ENCODE measurements at places on chromosomes 11 and 22. TPM values are rescaled to one million over a fixed set of nuclear protein-coding genes. Genes with fewer than 3 reads are reported as not detected.

Gene MAP4K2
- total RNA-seq: 56.2 TPM

Gene C11orf71
- total RNA-seq: 8.8 TPM

Gene RFPL2
- total RNA-seq: not detected

Gene P4HA3
- total RNA-seq: not detected

Gene CRYBB3
- not detected for total RNA-seq

Gene STARD10
- total RNA-seq: 25.1 TPM

Gene PLET1
- not detected for total RNA-seq

Gene OR5AP2
- total RNA-seq: not detected

DNA sequence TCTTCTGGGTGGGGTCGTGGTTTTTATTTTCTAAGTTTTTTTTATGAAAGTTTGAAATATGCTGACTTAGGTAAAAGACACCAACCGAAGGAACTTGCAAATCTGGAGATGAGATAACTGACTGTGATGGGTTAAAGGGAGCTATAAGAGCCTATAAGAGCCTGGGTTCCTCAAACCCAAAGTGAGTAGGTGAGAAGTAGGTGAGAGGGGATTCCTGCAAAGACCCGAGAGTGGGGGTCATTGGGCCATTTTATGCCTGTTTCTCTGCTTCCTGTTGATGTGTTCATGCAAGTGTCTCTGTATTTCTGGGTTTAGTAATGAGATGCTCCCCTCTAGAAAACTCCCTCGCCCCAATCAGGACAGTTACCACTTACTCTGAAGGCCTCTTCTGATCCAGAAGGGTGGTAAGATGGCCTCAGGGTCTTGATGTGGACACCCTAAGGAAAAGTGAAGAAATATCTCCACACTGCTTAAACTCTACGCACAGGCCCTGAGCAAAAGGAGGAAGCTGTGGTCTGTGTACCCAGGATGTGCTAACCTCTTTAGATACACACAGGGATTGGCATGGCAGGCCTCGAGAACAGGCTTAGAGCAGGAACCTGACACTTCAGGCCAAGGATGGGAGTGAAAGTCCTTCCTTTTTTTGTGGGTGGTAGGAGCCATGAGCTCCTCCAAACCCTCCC is 1.8 kb downstream of the FLI1 start:
- DNase-seq: no peak

GRCh38 chr11:79388201-79388600 is 52.6 kb downstream of the TENM4 start:
- no peak for DNase-seq

- DNase-seq: no peak
These were observed 13.3 kb downstream of the ARHGAP1 start for GRCh38 chr11:46686886-46687795.

DNA sequence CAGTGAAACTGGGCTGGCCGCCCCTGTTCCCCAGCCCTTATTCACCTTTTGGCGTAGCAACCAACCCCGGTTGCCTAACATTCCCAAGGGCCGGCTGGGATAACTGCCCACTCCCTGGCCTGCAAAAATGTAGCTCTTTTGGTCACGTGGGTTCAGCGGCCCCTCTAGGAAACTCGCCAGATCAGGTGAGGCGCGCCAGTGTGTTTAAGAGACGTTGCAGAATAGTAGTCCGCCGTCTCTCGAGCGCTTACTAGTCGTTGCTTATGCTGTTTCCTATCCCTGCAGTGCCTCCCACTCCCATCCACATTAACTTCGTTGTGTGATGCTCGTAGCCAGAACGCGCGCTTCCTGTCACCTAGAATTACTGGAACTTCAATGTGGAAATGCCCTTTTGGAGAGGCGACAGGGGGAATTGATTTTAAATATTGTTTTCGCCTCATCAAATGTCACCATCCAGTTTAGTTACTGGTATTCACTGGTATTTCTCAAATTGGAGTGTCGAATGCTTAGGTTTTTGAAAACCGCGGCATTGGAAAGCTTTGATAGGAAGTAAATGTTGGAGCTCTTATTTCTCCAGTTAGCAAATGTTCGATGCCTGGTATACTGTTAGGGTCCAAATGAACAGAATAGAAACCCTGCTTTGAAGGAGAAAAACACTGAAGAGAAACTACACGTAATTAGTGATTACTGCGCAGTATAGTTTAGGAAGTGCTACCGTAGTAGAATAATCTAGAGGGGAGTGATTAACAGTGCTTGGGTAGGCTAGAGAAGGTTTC is 823 bp downstream of the CEP57 start:
- DNase-seq: peak; percentile 31

DNA sequence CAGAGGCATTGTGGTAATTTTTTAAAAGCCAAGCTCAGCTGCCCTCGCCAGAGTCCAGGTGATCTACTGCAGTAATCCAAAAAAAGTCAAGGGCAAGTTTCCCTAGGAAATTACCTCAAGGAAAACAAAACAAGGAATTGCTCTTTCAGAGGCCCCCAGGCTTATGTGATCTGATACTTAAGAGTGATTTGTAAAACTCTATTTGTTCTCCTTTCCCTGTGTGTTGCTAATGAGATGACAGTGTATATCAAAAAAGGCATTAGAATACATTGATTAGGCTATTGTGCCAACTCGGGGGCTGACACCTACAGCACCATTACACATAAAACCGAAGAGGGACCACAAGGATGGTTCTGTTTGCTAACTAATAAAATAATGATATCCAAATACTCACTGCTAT is 44.5 kb upstream of the CHRM4 start:
- DNase-seq: no peak

DNA sequence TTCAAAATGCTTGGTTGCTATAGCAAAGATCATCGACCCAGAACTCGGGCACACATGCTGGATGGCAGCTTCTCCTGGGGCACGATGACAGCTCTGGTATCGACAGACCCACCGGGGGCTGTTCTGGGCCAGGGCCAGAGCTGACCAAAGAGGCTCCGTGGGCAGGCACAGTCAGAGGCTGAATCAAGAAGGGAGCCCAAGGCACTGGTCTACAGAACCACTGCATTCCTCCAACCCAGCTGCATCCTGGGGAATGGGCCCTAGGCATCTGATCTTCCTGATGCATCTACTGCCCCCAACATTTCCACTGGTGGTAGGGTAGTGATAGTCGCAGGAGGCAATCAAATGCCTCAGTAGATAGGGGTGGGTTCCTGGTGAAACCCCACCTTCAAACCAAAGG is 470.3 kb downstream of the TBC1D22A start:
- no peak for DNase-seq

DNA sequence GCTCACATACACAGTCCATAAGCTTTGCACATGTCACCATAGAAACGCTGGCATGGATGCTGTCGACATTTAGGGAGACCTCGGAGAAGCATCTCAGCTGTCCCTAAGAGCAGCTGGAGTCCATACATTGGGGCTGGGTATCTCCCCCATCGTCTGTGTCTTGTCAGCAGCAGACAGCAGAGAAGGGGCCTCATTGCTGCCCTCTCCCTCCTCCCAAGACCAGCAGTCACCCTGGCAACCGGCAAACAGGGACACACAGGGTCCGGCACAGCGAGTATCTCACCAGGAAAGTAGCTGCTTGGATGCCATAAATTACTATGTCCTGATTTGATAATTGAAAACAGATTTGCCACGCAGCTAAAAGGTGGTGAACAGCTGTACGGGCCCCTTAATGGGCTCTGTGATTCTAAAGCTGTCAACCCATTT is 84.4 kb downstream of the CD44 start:
- DNase-seq: no peak

DNA sequence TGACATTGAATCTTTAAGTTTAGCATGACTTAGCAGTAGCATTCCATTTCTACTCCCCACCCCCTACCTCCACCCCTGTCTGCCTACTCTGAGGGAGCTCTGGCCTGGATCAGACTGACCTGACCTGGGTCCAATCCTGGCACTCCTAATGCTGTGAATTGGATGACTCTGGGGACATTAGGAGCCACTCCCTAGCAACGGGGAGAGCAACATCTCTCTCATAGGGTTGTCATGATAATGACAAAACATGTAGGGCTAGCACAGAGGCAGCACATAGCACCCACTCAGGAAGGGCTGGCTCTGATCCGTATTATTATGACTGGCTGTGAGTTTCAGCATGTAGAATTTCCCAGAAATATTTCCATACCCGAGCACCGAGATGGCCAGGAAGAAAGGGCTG is 40.5 kb downstream of the CABIN1 start:
- no peak for DNase-seq

DNA sequence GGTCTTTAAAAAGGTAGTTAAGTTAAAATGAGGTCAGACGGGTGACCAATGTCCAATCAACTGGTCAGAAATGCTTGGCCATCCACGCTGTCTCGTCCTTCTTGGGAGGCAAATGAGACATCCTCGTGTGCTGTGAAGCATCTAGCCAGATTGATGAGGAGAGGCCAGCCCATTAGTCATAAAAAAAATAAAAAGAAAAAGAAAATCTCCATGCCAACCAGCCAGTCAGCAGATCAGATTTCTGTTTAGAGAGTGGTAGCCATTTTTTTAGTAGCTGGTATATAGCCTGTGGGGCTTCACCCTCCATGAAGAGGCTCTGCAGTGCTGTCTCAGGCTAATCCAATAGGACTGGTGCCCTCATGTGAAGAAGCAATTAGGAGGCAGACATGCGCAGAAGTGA is 343.1 kb upstream of the SYN3 start:
- no peak for DNase-seq

DNA sequence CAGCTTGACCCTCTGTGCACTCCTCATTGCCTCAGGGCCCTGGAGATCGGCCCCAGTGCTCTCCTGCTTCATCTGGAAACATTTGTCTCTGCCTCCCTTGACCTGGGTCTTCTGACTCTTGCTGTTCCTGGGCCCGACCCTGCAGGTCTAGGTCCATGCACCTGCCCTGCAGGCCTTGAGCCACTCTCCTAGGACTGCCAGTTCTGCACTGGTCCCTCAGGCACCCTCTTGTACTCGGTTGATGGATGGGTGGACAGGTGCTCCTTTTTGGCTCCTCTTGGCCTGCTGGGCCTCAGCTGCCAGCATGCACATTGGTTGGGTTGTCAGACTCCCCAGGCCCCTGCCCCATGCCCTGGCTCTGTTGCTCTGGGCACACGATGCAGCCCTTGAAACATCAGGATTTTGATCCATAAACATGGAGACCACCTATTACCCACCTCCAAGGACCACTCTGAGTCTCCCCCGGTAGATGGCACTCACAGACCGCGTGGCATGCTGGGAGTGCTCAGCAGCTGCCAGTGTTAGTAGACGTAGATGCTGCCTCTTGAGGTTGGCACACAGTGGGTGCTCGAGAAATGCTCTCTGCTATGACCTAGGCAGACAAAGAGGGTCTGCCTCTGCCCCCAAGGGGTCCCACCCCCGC is 20.2 kb upstream of the ACR start:
- DNase-seq: no peak

DNA sequence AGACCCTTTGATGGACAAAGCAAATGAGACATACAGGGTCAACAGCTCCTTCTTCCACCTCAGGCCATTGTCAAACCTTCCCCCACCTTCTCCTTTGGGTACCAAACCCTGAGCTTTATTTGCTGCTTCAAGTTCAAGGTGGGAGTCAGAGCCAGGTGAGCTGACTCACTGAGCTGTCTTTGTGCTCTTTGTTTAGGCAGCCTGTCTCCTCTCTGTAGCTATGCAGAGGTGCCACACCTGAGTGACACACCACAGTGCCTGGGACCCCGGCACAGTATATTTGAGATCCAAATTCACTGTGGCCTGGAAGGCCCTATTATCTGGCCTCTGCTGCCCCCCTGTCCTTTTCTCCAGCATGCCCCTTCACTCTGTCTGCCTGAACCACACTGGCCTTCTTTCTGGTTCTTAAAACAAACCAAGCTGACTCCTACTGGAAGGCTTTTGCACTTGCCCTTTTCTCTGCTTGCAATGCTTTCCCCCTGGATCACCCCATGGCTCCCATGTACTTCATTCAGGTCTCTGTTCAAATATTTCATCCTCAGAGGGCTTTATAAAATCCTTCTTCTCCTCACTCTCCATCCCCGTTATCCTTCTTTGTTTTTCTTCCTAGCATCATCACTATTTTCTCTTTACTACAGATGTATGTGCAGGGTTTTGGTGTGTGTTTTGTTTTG is 16.1 kb downstream of the LMO2 start:
- no peak for DNase-seq

DNA sequence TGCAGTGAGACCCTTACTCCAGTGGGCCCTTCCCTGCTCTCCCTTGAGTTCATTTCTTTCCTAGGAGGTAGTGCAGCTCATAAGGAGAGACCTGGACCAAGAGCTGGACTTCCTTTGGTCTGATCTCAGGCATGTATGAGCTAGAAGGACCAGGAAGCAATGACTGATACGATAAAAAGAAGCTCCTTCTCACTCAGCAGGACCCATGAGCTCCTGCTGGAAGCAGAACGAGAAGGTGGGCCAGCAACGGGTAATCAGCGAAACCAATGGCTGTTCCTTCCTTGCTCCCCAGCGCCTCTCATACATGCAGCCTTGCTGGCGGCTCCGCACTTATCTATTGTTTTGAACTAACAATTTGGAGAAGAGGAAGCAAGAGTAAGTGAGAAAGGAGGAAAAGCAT is 56.8 kb downstream of the RPUSD4 start:
- DNase-seq: no peak

- no peak for DNase-seq
These were observed 99.0 kb upstream of the HSD17B12 start for GRCh38 chr11:43581370-43582023.

- no peak for DNase-seq
These were observed 54.9 kb upstream of the TSKU start for GRCh38 chr11:76728227-76728626.

DNA sequence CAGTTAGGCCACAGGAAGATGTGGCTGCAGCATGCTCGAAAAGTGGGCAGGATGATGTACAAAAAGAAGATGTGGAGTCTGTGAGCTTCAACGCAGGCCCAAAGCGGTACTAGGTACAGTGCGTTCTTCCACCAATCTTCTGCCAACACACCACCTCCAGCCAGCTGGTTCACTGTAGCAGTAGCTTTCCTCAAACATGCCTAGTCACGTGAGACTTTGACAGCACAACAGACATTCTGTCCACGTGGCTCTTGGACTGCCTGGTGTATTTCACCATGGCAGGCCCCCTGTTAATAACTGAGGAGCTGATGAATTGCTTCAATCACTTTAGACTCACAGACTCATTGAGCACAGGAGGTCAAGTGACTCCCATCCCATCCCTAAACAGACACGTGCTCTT is 14.1 kb downstream of the SYN3 start:
- DNase-seq: no peak

DNA sequence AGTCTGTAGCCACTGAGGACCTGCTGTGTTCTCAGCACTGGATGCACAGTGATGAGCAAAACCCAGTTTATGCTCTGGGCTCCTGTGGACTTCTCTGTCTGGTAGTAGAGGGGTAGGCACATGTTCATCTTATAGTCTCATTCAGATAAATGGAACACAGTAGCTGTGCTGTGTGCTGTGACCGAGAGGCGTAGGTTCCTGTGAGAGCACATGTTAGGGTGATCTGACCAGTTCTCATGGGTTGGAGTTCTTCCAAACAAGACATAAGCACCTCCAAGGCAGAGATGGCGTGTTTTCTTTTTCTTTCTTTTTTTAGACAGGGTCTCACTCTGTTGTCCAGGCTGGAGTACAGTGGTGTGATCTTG is 154.8 kb upstream of the RASSF10 start:
- no peak for DNase-seq

GRCh38 chr11:115961159-115962003 is 457.2 kb upstream of the CADM1 start:
- no peak for DNase-seq

- DNase-seq: no peak
These were observed 75.4 kb downstream of the SWAP70 start for GRCh38 chr11:9739123-9739900.
